ENCODE measurements at places on chromosomes 1 and 21.

GRCh38 chr1:211684791-211685190, 9.4 kb upstream of the NEK2 start:
- DNase-seq: no peak

- no peak for DNase-seq
These were observed 20.3 kb downstream of the CSMD2 start for GRCh38 chr1:34144766-34145165.

GRCh38 chr1:163912170-163912884, 590.6 kb downstream of the NUF2 start:
- peak; percentile 79 for DNase-seq

- no peak for DNase-seq
These were observed 9.4 kb upstream of the MT1HL1 start for GRCh38 chr1:237013608-237014007.

GRCh38 chr1:99539131-99539530, 106.8 kb upstream of the PALMD start:
- no peak for DNase-seq

GRCh38 chr1:200802865-200803512, 64.3 kb downstream of the CAMSAP2 start:
- DNase-seq: peak; percentile 73

- DNase-seq: no peak
These were observed 75.2 kb downstream of the TRABD2B start for GRCh38 chr1:47921935-47922415.

DNA sequence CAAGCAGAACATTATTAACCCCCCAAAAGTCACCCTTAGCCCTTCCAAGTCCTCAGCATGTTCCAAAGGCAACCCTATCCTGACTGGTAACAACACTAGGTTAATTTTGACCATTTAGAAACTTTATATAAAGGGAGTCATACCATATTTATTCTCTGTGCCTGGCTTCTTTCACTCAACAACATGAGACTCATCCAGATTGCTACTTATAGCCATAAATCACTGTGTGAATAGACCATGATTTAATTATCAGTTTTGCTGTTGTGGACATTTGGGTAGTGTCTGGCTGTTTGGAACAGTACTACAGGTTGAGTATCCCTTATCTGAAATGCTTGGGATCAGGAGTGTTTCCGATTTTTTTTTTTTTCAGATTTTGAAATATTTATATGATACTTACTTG, 252.1 kb downstream of the DISC1 start:
- no peak for DNase-seq

DNA sequence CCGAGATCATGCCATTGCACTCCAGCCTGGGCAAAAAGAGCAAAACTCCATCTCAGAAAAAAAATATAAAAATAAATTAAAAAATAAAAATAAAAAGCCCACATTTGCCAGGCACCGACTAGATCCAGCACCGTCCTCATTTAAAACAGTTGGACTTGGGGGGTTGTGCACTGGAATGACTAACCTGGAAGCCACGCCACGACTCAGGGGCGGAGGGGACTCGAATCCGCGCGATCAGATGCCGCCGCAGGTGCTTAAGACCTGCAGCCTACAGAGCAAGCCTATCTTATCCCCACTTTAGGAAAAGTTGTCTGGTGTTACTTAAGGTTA, 38.5 kb downstream of the ZBTB8OS start:
- DNase-seq: no peak

DNA sequence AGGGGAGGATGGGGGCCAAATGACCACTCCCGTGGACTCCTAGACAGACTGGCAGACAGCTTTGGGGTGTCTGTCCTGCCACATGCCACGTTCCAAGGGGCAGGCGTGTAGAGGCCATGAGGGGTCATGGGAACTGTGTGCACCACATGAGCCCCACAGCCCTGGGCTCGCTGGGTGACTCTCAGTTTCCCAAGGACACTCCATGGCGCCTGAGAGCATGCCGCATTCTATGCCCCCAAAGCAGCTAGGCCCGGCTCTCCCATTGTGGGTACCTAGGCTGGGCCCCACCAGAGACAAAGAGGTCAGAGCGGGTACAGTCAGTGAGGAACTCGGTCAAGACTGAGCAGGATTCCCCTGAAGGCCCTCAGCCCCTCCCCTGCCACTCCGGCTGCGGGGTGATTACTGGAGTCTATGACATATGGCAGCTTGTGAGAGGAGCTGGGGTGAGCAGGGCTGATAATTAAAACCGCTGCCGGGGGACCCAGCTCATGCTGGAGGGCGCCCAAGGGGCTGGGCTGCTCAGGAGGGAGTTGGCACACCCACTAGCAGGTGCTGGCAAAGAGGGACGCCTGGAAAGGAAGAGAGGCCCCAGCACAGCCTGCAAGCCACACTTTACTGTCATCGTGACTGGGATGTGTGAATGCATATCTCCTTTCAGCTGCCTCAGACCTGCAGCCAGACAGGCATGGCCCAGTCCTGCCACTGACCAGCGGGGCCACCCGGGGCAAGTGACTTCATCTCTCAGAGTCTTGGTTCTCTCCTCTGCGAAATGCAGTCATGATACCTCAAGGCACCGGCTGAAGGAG, 8.4 kb downstream of the LRP8 start:
- DNase-seq: no peak

DNA sequence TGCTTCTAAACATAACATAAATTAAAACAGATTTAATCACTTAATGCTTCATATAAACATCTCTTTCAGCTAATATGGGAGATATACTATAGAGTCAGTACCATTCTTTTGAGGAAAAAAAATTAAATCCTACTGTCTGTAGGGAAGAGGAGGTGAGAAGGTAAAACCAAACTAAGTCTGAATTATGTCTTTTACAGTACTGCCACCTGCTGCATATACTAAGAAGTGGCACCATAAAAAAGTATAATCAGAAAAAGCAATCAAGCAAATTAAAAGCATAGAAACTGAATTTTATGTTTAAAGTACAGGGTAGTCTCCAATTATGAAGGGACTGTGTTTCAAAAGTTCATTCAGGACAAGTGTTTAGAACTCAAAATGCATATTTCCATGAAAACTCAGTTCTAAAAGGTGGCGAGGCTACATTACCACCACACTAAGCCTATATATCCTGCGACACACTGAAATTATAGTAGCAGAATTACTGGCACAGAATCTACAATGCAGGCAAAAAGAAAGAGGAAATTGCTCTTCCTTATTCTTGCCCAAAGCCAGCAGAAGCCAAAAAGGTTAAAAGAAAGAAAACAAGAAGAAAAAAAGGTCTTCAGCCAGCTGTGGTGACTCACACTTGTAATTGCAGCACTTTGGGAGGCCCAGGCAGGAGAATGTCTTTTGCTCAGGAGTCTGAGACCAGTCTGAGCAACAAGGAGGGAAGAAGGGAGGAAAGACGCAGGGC, 9.0 kb downstream of the NSL1 start:
- peak; percentile 34 for DNase-seq

GRCh38 chr1:226637147-226637935, 88.8 kb downstream of the STUM start:
- peak; percentile 26 for DNase-seq

GRCh38 chr1:3659093-3659492, 6.8 kb downstream of the TP73 start:
- no peak for DNase-seq

DNA sequence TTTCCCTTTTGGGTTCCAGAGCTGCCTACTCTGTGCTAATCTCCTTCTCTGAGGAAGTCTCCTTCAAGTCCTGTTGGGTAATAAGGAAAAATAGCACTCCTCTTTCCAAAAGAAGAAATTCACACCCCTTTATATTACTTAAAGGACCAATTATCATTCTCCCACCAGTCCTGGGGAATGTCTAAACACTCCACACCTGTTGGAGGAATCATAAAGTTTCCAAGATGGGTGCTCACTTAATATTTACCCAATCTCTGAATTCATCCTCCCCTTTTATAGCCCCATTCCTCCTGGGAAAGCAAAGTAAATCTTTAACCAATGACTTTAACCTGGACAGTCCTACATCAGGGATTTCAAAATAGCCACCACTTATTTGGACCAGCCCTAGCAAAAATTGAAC, 873.1 kb downstream of the KCNT2 start:
- no peak for DNase-seq

GRCh38 chr1:222251847-222252246, 296.1 kb downstream of the HHIPL2 start:
- no peak for DNase-seq

GRCh38 chr1:228477263-228477662, 9.9 kb upstream of the RNF187 start:
- DNase-seq: no peak

DNA sequence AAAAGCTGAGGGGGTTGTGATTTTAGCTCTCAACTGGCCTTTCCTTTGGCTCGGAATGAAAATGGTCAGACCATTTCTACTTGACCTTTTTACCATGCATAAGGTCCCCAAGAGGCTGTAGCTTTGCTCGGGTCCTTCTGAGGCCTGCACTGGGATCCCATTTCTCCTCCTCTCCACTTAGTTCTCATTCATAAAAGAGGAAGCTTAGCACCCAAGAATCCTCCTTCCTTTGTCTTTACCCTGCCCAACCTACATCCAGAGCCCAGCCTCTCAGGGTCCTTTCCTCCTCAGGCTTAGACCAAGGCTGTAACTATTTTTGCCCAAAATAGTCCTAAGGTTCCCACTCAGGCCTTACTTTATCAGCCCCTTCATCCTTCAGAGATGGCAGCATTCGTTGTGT, 6.0 kb upstream of the SLC27A3 start:
- no peak for DNase-seq

GRCh38 chr1:39655578-39656268, 16.2 kb downstream of the NT5C1A start:
- no peak for DNase-seq

DNA sequence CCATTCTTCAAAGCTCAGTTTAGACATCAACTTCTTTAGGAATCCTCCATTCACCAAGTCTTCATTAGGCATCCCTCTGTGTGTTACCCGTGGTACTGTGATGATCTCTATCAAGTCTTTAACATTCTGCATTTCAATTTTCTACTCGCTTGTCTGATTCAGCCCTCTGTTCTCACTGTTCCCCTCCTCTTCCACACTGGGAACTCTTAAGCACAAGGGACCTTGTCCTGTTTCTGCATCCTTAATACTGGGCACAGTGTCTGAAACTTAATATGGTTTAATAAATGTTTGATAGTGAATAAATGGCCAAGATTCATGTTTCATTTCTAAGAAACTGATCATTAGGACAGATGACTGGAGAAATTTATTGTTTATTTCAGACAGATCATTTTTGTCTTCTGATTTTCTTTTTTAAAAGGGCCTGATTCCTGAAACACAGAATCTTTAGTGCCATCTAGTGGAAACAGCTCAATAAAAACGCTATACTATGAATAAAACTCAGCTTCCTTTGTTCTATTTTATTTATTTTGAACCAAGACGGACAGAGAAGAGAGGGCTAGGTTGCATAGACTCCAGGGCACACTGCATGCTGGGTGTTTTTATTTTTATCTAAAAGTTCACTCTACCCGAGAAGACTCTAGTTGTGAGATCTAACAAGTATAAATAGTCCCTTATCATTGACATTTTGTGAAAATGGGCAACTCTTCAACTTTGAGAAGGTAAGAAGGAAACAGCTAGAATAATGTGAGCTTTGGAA, 7.0 kb upstream of the TRIM45 start:
- DNase-seq: peak; percentile 52

GRCh38 chr1:235067396-235068157, 61.1 kb downstream of the TOMM20 start:
- peak; percentile 99 for DNase-seq

GRCh38 chr1:109472779-109473178, 6.4 kb downstream of the SYPL2 start:
- no peak for DNase-seq

- peak; percentile 46 for DNase-seq
These were observed 74.2 kb upstream of the RGS4 start for GRCh38 chr1:162994921-162995320.

GRCh38 chr21:35509001-35509704, 460.1 kb upstream of the RUNX1 start:
- DNase-seq: no peak

- DNase-seq: no peak
These were observed 68.4 kb upstream of the GPR88 start for GRCh38 chr1:100469578-100469977.

GRCh38 chr1:193538003-193538354, 351.6 kb upstream of the B3GALT2 start:
- DNase-seq: no peak

GRCh38 chr1:207811920-207812720, 60.3 kb downstream of the CD46 start:
- no peak for DNase-seq

DNA sequence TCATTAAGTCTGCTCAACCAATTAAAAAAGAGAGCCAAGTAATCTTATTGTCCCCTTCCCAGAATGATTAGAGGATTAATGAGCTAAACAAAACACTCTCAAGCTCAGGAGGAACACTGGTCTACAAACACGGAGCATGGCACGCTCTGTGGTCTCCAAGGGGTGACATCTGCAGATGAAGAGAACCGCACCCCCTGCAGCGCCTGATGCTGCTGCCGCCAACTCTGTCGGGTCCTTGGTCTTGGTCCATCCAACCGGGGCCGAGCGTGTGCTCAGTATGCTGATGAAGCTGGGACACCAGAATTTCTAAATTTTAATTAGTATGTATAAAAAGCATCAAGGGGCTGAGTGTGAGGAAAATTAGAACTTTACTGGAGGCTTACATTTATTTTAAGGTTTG, 82.7 kb downstream of the LPAR3 start:
- DNase-seq: no peak

DNA sequence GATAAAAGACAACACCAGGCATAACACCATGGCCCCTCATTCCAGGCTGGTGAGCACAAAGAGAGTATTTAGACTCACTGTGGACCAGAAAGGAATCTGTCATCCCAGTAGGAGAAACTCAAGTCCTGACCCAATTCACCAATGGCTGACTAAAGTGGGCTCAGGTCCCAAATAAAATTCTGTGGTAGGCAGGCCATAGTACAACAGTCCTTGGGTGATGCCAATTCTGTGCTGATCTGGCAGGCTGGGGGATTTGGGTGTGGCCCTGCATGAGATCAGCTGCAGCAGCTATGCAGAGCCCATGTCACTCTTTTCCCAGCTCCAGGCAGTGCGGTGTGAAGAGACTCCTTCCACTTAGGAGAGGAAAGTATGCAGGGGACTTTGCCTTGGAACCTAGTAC, 245.1 kb downstream of the LBR start:
- no peak for DNase-seq

DNA sequence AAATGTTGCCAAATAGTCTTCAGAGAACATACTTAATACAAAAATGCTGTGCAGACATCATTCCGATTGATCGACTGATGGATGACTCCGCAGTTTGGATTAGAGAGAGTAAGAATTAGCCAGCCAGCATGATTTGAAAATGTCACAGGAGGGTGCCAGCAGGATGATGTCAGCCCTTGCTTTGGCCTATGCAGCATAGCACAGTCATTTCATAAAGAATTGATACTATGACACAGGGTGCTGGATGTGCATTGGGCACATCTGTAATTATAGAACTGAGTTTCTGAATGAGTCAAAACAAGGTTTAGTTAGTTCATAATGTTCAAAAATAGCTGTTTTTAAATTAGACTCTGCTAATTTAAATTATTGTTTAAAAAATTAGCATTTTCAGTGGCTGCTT, 21.6 kb upstream of the TRAF5 start:
- peak; percentile 40 for DNase-seq

DNA sequence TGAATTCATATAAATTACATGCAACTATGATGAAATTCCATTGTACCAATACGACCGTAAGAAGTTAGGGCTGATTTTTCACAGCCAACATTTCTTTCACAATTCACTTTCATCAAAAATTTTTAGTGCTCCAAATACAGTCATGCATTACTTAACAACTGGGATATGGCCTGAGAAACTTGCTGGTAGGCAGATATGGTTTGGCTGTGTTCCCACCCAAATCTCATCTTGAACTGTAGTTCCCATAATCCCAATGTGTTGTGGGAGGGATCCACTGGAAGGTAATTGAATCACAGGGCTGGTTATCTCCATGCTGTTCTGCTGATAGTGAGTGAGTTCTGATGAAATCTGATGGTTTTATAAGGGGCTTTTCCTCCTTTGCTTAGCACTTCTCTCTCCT, 244.4 kb downstream of the AKT3 start:
- DNase-seq: peak; percentile 29

Data from fibroblast of skin of right quadriceps (primary cell).